ENCODE measurements at places on chromosomes 5 and 9.
A peak's percentile ranks its signal among the peaks of the same experiment; 100 is the strongest.

- DNase-seq: no peak
These were observed 31.1 kb downstream of the PTPA start for GRCh38 chr9:129142138-129142935.

GRCh38 chr5:150490754-150491153, 17.2 kb upstream of the NDST1 start:
- no peak for DNase-seq

- no peak for DNase-seq
These were observed 61.4 kb downstream of the FAM78A start for GRCh38 chr9:131214876-131215275.

GRCh38 chr5:53480416-53481158, at the start of gene FST:
Gene FST, plus strand, starts transcription at chr5:53480629. Its CDS starts 163 bp downstream, at chr5:53480792.
- no peak for DNase-seq

DNA sequence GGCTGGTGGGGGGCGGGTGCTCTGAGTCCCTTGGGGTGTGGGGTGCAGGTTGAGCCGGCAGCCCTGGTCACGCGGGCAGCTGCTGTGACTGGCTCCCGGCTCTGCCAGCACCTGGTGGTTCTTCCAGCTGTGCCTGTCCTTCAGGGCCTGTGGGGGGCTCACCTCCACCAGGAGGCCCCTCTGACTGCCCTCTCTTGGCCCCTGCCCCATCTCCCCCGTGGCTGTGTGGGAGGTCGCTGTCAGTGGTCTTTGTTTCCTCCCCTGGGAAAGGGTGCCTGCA, 3.3 kb downstream of the RXRA start:
- no peak for DNase-seq

- DNase-seq: no peak
These were observed 25.1 kb downstream of the IL7R start for GRCh38 chr5:35881758-35882157.

DNA sequence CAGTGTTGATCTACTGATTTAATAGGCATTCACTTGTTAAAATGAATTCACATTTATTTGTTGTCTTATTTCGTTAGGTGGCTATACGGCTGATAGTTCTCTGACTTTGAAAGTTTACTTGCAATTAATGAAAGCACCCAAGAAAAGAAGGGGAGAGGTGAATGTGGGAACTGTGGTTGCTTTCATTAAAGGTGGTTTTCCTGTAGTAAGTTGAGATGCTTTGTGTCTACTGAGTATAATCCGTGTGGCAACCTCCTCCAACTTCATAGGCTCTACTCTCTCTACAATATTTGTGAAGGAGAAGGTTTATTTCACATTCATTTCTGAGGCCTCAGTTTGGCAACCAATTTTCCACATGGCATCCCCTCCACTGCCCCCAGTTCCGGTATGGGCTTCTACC, 12.8 kb upstream of the MACIR start:
- DNase-seq: no peak

GRCh38 chr9:97900738-97901565, 21.3 kb downstream of the TRMO start:
- peak; percentile 50 for DNase-seq

DNA sequence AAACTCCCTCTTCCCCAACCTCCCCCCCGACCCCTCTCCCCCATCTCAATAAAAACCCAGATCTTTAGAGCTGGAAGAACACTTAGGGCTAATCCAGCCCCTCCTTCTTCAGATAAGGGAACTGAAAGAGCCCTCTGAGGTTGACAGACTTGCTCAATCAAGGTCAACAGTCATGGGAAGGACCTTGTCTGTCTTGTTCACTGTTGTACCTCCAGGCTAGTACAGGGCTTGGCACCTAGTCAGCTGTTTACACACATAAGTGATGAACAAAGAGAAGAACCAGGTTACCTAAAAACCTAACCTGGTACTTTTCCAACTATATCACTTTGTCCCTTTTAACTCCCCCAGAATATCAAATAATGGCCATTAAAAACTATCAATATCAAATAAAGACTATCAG, 2.4 kb downstream of the TTC39B start:
- DNase-seq: no peak
